Stimulated activated naive B cell treated with anti-CD40 and anti-IgM and Interleukin-4, amounts not matched to agents 10 μg/mL and 1 μg/mL and 100 μg/mL, for 72 hours (primary cell): ENCODE measurements at places on chromosomes 2 and 18.

GRCh38 chr2:141475801-141476200 is 655.0 kb downstream of the LRP1B start:
- no peaks in the 10 kb centered on the region for H3K36me3 ChIP-seq
- H3K27me3 ChIP-seq = no peaks in the 10 kb centered on the region
- no peak overlapping the region for H3K4me3 ChIP-seq
- DNase-seq = no peak

GRCh38 chr2:39447266-39448168 is 10.4 kb upstream of the MAP4K3 start:
- no peak overlapping the region for H3K27ac ChIP-seq
- H3K4me1 ChIP-seq = peaks cover 6% of the 10 kb centered on the region
- H3K27me3 ChIP-seq = no peaks in the 10 kb centered on the region

DNA sequence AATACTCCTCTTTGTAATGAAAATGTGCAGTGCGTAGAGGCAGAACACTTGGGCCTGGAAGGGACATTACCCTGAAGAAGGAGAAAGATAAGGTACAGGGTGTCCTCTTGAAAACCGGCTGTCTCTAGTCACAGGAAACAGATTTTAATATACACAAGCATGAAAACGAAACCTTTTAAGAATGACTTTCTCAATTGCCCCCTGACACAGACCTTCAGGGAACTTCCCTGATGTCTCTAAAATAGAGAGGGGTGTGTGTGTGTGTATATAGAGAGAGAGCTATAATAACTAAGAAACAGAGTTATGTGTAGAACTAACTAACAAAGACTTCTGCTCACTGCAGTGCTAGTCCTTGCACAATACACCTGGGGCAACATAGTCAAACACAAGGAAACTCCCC is 780.0 kb downstream of the CNTNAP5 start:
- no peak overlapping the region for H3K27ac ChIP-seq
- DNase-seq = no peak
- H3K27me3 ChIP-seq = no peaks in the 10 kb centered on the region

DNA sequence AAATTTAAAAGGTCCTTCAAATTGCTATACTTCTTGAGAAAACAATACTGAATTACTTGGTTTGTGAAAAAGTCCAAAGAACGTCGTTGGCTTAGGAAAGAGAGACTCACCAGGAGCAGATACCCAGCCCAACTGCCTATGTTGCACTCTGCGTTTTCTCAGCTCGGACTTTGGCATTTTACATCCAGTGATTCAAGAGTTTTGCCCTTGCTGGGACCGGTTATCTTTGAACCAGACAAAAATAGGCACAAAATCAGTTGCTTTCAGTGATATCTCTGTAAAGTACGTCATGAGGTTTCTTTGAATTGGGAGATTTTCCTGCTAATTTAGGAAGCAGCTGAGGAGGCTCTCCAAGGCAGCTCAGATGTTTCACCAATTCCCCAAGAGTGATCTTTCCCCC is 29.3 kb downstream of the FHOD3 start:
- DNase-seq = no peak
- peaks cover 50% of the 10 kb centered on the region for H3K27me3 ChIP-seq

GRCh38 chr2:10634495-10634894 is 55.3 kb downstream of the NOL10 start:
- no peaks in the 10 kb centered on the region for H3K4me1 ChIP-seq
- peaks cover 53% of the 10 kb centered on the region for H3K36me3 ChIP-seq
- no peak for DNase-seq
- no peaks in the 10 kb centered on the region for H3K27me3 ChIP-seq
- no peak overlapping the region for H3K4me3 ChIP-seq

DNA sequence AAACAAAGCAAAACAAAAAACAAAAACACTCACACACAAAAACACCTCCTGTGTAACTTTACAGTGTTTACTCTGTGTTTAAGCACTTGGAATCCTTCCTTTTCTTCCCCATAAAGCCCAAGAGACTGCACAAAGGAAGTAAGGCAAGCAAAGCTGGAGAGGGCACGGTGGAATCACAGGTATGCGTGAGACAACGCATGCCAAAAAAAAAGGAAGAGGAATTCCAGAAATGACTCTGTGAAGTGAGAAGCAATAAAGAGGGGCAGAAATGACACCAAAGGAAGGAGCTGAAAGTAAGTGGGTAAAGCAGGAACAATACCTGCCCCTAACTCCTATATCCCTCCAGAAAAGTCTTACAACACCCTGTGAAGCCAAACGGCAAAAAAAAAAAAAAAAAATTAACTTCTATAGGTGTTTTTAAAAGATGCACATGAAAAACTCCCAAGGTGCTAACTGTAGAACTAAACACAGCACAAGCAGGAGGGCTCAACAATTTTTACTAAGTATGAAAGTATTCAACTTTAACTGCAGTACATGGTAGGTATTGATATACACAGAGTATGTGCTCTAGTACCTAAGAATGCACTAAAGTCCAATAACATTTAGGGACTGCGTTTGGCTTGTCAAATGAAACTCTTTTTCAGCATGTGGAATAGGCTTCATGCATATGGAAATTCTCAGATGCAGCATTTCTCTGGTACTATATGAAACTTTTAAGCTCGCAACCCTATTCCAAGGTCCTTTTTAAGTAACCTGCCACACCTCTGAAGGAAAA is 9.1 kb downstream of the RND3 start:
- no peak overlapping the region for H3K27ac ChIP-seq
- DNase-seq = no peak
- H3K36me3 ChIP-seq = no peaks in the 10 kb centered on the region
- H3K27me3 ChIP-seq = no peaks in the 10 kb centered on the region

DNA sequence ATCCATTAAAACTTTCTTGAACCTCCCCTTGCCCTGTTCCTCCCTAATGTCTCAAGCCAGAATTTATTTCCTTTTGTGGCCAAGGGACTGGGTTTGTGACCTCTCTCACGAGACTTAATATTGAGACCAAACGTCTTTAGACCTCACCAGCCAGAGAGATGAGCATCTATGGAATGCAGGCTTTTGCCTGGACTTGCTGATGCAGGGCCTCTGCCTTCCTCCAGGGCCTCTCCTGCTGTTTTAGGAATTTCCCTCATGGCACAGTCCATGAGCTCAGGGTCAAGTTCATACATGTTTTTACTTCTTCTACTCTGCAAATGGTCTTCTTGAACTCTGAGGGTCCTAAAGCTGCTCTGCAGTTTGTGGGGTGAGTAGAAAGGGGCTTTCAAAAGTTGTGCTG is 22.3 kb downstream of the IL1B start:
- H3K4me1 ChIP-seq = peaks cover 13% of the 10 kb centered on the region
- H3K36me3 ChIP-seq = peaks cover 10% of the 10 kb centered on the region
- no peak overlapping the region for H3K4me3 ChIP-seq
- H3K27ac ChIP-seq = no peak overlapping the region
- DNase-seq = no peak

DNA sequence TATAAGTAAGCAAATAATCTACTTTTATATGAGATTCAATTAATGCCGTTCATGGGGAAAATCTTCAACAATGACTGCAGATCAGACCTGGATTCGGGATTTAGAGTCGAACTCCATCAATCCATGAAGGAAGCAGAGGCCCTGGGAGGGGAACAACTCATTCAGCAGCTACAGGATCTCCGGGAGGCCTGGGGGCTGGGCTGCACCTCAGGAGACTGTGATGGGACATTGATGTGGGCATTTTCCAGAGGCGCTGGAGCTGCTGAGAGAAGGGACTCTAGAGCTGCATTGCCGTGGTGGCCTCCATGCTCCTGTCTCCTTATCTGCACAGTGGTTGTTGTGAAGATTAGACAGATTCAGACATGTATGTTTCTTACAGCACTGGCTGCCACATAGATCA is 76.9 kb downstream of the MYT1L start:
- H3K4me1 ChIP-seq = no peaks in the 10 kb centered on the region
- H3K27me3 ChIP-seq = peaks cover 4% of the 10 kb centered on the region
- H3K36me3 ChIP-seq = no peaks in the 10 kb centered on the region
- H3K4me3 ChIP-seq = no peak overlapping the region

GRCh38 chr2:84902526-84902925 is 2.9 kb upstream of the TMSB10 start:
- no peak overlapping the region for H3K4me3 ChIP-seq
- no peak overlapping the region for H3K27ac ChIP-seq
- no peak for DNase-seq
- peaks cover 58% of the 10 kb centered on the region for H3K4me1 ChIP-seq

DNA sequence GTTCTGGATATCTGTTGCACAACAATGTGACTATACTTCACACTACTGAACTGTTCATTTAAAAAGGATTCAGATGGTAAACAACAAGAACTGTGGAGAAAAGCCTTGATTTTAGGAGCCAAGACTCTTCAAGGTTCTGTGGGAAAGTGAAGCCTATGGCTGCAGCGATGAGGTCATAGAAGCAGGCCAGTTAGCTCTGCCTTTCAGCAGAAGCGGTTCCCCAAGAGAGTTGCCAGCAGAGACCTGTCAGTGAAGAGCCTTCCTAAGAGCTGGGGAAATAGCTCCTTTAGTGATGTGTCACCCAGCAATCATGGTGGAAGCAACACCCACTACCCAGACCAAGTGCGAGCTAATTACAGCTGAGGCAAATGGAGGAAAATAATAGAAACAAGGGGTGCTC is 346.5 kb upstream of the ETAA1 start:
- H3K4me1 ChIP-seq = no peaks in the 10 kb centered on the region
- no peaks in the 10 kb centered on the region for H3K36me3 ChIP-seq
- DNase-seq = no peak

GRCh38 chr2:159050426-159050825 is 82.0 kb downstream of the TANC1 start:
- no peak overlapping the region for H3K4me3 ChIP-seq
- no peak overlapping the region for H3K27ac ChIP-seq

DNA sequence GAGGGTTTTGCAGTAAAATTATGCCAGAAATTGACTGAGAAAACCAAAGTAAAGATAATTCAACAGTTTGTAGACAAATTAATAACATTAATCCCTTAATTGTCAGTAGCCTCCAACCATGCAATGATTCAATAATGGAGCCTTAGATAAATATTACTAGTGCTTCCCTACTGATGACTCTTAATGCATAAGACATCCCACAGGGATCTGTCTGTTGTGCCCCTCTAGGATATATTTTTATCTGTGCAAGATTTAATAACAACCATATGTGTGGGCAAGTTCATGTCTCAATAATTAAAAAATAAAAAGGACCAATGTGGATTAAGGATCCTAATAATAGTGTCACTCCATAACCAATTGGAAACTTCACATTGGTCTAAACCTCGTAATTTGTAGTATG is 230.3 kb upstream of the TCF4 start:
- no peaks in the 10 kb centered on the region for H3K4me1 ChIP-seq
- DNase-seq = no peak
- no peaks in the 10 kb centered on the region for H3K36me3 ChIP-seq
- H3K4me3 ChIP-seq = no peak overlapping the region

GRCh38 chr2:143965493-143966164 is 554.3 kb downstream of the ZEB2 start:
- H3K4me1 ChIP-seq = no peaks in the 10 kb centered on the region
- H3K27me3 ChIP-seq = no peaks in the 10 kb centered on the region
- H3K36me3 ChIP-seq = peaks cover 30% of the 10 kb centered on the region
- H3K4me3 ChIP-seq = no peak overlapping the region
- DNase-seq = no peak

GRCh38 chr18:45617284-45617683 is 2.0 kb downstream of the SLC14A2 start:
- no peak for DNase-seq
- H3K4me3 ChIP-seq = no peak overlapping the region
- H3K36me3 ChIP-seq = no peaks in the 10 kb centered on the region
- H3K4me1 ChIP-seq = no peaks in the 10 kb centered on the region
- H3K27me3 ChIP-seq = peaks cover 10% of the 10 kb centered on the region
- H3K27ac ChIP-seq = no peak overlapping the region

GRCh38 chr2:53170466-53170865 is 597.1 kb upstream of the CHAC2 start:
- no peaks in the 10 kb centered on the region for H3K4me1 ChIP-seq
- H3K36me3 ChIP-seq = no peaks in the 10 kb centered on the region
- no peaks in the 10 kb centered on the region for H3K27me3 ChIP-seq
- no peak for DNase-seq
- H3K4me3 ChIP-seq = no peak overlapping the region

GRCh38 chr18:61832858-61833257 is 59.9 kb downstream of the RNF152 start:
- H3K36me3 ChIP-seq = no peaks in the 10 kb centered on the region
- DNase-seq = no peak
- no peak overlapping the region for H3K4me3 ChIP-seq
- no peak overlapping the region for H3K27ac ChIP-seq
- peaks cover 16% of the 10 kb centered on the region for H3K4me1 ChIP-seq

DNA sequence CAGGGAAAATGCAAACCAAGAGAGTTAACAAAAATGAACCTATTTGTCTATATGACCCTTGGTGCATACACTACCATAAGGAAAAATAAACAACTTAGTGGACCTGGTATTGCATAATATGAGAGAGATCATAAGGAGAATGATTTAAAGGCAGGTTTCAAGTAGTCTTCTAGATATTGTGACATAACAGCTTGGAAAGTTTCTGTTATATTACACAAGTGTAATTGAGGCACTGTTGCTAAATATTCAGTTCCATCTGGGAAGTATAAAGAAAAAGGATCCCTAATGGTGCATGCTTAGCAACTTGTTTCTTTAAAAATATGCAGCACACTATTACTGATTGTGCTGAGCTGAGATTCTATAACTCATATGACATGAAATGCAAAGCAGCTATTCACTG is 252.2 kb upstream of the SPHKAP start:
- H3K27me3 ChIP-seq = no peaks in the 10 kb centered on the region
- H3K4me3 ChIP-seq = no peak overlapping the region
- no peaks in the 10 kb centered on the region for H3K36me3 ChIP-seq
- DNase-seq = no peak
- no peak overlapping the region for H3K27ac ChIP-seq

DNA sequence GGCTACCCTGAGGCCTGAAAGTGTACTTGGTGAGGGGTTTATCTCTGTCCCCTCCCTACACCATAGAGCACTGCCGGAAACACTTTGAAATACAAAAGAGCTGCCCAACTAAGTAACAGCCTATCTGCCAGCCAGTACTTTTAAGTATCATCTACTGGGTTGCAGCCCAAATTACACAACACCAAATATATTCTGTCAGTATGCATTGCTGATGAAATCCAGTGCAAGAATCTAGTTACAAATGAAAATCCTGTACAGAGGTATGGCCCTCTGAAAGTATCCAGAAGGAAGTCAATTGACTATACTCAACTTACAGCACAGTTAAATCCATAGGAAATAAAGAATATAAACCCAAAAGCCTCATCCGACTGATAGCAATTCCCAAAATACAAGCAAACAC is 280.8 kb downstream of the CCDC85A start:
- H3K27me3 ChIP-seq = no peaks in the 10 kb centered on the region
- no peak overlapping the region for H3K27ac ChIP-seq
- no peaks in the 10 kb centered on the region for H3K4me1 ChIP-seq
- H3K36me3 ChIP-seq = no peaks in the 10 kb centered on the region
- no peak for DNase-seq

- H3K27me3 ChIP-seq = no peaks in the 10 kb centered on the region
- H3K36me3 ChIP-seq = peaks cover 1% of the 10 kb centered on the region
- H3K27ac ChIP-seq = no peak overlapping the region
- no peak for DNase-seq
- H3K4me3 ChIP-seq = no peak overlapping the region
These were observed 4.7 kb upstream of the KRCC1 start for GRCh38 chr2:88059979-88060906.

GRCh38 chr2:237661270-237661669 is 33.9 kb downstream of the LRRFIP1 start:
- H3K27ac ChIP-seq = peak overlapping the region; percentile 32
- H3K27me3 ChIP-seq = no peaks in the 10 kb centered on the region
- DNase-seq = no peak
- peaks cover 13% of the 10 kb centered on the region for H3K36me3 ChIP-seq
- no peak overlapping the region for H3K4me3 ChIP-seq

- H3K4me1 ChIP-seq = no peaks in the 10 kb centered on the region
- no peak overlapping the region for H3K4me3 ChIP-seq
- no peak overlapping the region for H3K27ac ChIP-seq
These were observed 7.1 kb downstream of the ANO7 start for GRCh38 chr2:241195506-241196130.

- H3K27ac ChIP-seq = peak overlapping the region; percentile 75
- DNase-seq = no peak
- peaks cover 31% of the 10 kb centered on the region for H3K4me1 ChIP-seq
These were observed 23.4 kb upstream of the RPL31 start for GRCh38 chr2:100978582-100979191.
